ENCODE measurements at places on chromosomes 12 and 14. TPM values are rescaled to one million over a fixed set of nuclear protein-coding genes. Genes with fewer than 3 reads are reported as not detected.

The CELA1 gene
- not detected for total RNA-seq

The TNFAIP2 gene
- total RNA-seq: 44.5 TPM

The MIPOL1 gene
- 12.5 TPM for total RNA-seq

The C12orf54 gene
- total RNA-seq: not detected

The KRT7 gene
- 1.4 TPM for total RNA-seq

The HAL gene
- total RNA-seq: 0.09 TPM

The DBX2 gene
- total RNA-seq: 0.08 TPM

The OR6C2 gene
- not detected for total RNA-seq

The CIT gene
- total RNA-seq: 48.0 TPM

The PTPRB gene
- total RNA-seq: 3.6 TPM

The TRIAP1 gene
- 30.0 TPM for total RNA-seq

GRCh38 chr12:97557116-97557515, 94.5 kb downstream of the RMST start:
- DNase-seq: no peak

DNA sequence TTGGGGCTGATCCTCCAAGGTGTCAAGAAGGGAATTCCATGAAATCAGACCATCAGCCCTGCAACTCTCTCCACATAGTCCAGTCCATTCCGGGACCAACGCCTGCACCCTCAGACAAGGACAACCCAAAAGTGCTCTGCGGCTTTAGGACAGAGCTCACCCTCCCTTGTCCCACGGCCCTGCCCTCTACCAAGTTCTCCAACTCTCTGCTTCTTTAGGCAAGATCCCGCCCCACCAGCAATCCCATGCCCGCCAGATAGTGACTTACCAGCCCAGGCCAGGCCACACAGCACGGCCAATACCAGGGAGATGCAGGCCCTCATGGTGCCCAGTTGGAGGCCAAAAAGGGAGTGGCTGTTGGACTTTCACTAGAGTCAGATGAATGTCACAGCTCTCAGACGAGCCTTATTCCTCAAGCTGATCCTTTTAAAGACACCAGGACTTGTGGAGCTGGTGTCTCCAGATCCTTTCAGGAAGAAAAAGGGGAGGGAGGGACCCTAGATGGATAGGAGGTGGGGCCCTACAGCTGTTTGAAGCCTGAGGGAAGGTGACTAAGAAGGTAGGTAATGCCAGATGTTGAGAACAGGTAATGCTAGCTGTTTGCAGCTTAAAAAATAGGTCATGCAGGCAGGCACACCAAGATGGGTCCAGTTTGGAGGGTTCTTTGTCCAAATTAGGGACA, at the start of gene ENDOU:
Gene ENDOU, minus strand, starts transcription at position 400 of the 682 bp plus-strand sequence. Its CDS starts 77 bp downstream, at position 323.
- no peak for DNase-seq

- no peak for DNase-seq
These were observed at the start of gene DNAH10 for GRCh38 chr12:123761841-123762714. TSS of gene DNAH10 (plus strand) at chr12:123762301. CDS start at chr12:123762337, 36 bp downstream.

GRCh38 chr14:32382704-32383103, 53.6 kb downstream of the AKAP6 start:
- DNase-seq: peak; percentile 44

DNA sequence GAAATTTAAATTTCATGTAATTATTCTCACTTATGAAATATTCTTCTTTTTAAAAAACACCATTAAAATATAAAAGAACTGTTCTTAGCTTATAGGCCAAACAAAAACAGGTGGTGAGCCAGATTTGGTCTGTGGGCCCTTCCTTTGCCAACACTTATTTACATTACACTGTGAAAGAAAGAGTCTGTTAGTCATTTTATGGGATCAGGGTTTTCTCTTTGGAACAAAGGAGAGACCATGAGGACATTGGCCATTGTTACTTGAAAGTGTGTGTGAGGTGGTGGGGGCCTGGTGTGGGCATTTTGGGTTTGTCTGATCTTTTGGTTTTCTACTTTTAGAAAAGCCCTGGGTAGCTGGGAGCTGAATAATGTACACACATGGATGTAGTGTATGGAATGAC, 62.7 kb downstream of the TTC6 start:
- DNase-seq: no peak

DNA sequence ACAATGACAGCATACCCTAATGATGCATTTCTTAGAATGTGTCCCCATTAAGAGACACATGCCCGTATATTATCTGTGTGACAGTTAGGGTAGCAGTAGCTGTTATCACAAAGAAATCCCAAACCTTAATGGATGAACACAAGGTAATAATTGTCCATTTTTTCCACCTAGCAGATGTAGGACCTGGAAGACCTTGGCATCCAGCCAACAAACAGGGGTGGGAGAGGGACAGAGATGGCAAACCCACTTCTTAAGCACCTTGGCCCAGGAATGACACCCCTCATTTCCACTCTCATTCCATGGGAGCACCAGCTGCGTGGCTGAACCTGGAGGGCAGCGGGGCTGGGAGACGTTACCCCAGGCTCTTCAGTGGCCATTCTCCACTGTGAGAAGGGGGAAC, 679.0 kb downstream of the AACS start:
- DNase-seq: no peak

DNA sequence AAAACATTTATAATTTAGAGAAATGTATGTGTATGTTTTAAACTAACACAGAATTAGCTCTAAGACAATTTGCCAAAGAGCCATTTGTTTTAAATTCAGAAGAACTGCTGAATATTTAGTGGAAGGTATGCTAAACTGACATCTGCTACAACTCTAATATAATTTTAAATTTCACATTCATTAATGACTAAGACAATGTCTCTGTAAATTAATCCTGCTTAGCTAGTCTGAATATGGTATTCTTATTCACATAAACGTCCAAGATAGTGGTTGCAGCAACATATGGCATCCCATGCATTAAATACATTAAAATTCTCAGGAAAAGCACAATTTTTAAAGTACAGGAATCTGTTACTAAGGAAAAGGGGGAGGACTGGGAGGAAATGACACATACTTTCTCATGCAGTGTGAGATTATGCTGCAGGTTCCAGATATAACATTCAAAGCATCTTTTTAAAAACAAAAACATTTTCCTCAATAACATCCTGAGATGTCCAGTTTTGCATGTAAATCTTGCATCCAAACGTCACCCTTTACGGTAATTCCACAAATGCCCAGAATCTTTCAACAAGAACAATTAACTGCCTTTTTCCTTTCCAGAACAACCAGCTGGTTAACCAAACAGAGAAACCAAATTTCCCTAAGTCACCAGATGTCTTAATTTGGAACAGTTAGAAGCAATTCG, 26.9 kb downstream of the WDR89 start:
- peak; percentile 76 for DNase-seq

DNA sequence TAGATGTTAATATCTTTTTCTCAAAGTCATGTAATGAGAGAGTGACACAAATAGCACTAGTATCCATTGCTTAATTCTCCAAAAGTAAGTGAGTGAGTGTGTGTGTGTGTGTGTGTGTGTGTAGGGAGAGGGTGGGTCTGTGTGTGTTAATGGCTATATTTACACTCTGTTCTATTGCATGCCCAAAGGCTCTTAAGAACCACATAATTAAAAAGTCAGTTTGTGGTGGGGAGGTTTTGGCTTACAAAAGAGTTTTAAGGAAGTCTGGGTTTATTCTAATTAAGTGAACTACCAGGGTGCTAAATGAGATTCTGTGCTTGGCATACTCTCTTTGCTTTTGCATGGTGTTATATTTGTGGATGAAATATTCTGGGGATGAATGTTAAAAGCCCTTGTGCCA, 1897.6 kb upstream of the FLRT2 start:
- no peak for DNase-seq

DNA sequence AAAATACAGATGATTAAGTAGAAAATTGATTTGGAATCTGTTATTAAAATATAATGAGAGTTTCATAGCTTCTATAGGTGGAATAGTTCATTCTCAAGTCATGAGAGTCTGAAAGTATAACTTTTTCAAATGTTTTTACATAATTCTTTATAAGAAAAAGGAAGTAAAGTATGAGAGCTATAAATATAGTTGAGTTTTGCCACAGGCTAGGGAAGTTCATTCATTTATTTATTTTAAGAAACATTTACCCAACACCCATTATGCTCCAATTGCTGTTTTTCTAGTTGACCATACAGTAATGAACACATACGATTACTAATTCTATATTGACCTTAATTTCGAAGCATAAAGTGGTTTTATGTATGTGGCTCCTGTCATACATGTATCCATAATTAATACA, 24.8 kb downstream of the LRRIQ1 start:
- DNase-seq: no peak

DNA sequence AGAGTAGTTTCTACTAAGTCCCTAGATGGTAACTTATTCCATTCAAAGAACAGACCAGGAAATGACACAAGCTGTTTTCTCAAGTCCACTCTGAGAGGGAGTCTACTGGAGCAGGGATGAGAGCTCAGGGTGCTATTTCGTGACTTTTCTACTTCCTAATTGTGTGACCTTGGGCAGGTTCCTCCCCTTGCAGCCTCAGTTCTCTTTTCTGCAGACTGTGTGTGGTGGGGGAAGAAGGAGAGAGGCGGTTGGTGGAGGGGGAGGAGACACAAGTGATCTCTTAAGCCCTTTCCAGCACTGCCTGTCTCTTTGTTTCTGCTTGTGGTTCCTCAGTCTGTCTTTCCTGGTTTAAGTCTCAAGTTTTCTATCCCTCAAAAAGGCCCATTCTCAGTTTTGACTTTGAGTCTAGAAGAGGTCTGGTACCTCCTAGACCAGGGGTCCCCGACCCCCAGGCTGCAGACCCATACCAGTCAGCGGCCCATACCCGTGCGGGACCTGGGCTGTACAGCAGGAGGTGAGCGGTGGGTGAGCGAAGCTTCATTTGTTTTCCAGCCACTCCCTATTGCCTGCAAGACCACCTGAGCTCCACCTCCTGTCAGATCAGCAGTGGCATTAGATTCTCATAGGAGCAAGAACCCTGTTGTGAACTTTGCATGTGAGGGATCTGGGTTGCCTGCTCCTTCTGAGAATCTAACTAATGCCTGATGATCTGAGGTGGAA, 10.7 kb downstream of the FGF6 start:
- no peak for DNase-seq

GRCh38 chr12:113130457-113131135, 5.0 kb downstream of the RASAL1 start:
- no peak for DNase-seq

DNA sequence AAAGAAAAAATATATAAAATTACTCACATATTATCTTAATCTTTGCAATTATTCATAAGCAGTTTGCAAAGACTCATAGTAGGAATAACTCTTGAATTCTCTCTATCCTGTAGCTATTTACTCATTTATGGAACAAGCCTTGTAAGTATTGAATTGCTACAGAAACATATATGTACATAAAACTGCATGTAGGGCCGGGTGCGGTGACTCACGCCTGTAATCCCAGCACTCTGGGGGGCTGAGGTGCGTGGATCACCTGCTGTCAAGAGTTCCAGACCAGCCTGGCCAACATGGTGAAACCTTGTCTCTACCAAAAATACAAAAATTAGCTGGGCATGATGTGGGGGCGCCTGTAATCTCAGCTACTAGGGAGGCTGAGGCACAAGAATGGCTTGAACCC, 286.2 kb downstream of the PPFIA2 start:
- DNase-seq: no peak

DNA sequence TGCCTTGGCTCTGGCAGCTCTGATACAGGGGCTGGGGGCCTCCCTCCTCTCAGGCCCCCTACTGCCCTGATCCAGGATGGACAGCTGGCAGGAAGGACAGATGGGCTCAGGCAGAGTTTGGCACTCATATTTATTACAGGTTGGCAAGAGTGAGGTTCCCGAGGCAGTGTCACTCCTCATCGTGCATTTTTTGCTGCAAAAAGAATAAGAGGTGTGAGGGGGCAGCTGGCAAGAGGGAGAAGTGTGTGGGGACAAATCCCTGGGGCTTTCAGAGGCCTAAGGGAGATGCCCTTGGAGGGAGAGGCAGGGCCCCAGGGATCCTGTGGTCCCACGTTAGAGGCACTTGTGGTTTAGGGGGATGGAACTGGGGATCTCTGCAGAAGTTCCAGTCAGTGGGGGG, 5.0 kb downstream of the CMTM5 start:
- DNase-seq: no peak

DNA sequence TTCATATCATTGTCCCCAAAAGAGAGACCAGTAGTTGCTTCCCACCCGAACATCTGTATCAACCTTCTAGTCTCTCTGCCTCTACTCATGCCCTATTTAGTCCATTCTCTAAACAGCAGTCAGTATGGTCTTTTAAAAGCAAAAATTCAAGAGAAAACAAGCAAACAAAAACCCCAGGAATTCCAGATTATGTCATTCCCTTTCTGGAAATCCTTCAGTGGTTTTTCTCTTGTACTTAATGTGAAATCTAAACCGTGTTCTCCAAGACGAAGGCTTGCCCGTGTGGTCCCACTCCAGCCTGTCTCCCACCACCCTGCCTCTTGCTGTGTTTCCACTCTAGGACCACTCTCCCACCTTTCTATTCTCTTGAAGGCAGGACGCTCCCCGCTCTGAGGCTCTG, 90.8 kb downstream of the TMEM30B start:
- no peak for DNase-seq

DNA sequence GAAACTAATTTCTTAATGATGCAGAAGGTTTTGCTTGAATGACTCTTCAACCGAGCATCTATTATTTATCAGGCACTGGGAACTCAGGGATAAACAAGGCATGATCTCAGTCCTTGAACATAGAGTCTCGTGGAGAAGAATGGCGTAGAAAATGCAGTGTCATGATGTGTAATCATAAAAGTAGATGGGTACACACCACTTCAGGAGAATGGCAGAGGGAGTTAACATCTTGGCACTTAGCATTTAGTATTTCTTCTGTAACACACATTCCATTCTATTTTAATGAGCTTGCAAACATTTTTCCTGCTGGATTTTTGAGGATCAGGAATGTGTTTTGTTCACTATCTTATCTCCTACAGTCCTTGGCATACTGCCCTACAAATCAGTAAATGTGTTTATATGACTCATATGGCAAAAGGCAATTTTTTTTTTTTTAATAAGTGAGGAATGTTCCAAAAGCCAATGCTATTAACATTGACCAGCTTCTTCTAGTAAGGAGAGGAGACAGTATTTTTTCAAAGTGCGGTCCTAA, 3.8 kb downstream of the TXNRD1 start:
- peak; percentile 100 for DNase-seq

- DNase-seq: no peak
These were observed 323.5 kb downstream of the DAD1 start for GRCh38 chr14:22265319-22266141.

GRCh38 chr14:64137657-64138290, 156.4 kb downstream of the ESR2 start:
- DNase-seq: peak; percentile 19

DNA sequence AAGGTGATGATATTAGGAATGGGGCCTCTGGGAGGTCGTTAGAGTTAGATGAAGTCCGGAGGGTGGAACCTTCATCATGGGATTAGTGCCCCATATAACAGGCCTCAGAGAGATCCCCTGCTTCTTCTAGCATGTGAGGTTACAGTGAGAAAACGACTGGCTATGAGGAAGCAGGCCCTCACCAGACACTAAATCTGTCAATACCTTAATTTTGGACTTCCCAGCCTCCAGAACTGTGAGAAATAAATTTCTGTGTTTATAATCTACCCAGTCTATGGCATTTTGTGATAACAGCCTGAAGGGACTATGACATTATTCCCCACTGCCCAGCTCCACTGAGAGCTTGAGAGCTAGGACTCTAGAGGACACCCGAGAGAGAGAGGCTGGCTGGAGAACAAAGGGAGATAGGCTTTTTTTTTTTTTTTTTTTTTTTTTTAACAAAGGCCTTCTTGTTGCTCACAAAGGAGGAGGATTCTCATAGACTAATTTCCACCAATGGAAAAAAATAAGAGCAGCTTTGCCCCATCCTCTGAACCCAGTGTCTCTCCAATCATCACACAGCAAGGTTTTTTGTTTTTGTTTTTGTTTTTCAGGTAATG, 87.8 kb upstream of the EEA1 start:
- no peak for DNase-seq

GRCh38 chr14:47442211-47442610, 233.2 kb downstream of the MDGA2 start:
- no peak for DNase-seq

- DNase-seq: peak; percentile 66
These were observed 172.3 kb upstream of the ATXN7L3B start for GRCh38 chr12:74365178-74365964.

All from fibroblast of the aortic adventitia (primary cell).